ENCODE measurements at places on chromosomes 11 and 22. TPM values are rescaled to one million over a fixed set of nuclear protein-coding genes. Genes with fewer than 3 reads are reported as not detected.
A peak's percentile ranks its signal among the peaks of the same experiment; 100 is the strongest.

DNA sequence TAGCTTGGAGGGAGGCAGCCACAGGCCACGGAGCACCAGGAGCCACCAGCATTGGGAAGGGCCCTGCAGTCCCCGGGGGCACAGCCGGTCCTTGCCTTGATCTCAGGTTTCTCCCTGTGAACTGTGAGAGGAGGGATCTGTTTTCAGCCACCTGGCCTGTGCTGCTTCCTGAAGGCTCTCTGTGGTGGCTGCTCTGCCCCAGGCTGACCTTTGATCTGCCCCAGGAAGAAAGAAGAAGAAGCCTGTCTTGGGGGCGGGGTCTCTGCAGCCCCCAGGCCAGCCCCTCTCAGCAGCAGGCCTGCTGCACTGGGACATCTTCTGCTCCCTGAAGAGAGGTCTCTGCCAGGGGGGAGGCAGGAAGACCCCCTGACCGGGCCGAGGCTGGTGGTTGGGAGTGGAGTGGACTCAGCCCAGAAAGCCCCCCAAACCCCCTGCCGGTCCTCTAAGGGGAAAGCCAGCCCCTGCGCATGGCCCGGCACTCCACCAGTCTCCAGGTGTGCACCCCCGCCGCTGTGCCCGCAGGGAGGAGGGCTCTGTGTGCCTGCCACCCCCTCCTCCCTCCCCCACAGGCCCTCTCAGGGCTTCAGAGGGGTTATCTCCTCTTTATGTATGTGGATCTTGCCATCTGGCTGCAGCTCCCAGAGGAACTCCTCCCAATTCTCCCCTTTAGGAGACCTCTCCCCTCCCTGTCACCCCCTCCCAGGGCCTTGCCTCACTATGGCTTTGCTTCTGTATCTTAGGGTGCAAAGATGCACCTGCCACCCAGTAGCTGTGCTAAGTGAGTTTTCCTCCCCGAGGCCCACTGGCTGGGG, 675.3 kb downstream of the BRD1 start:
- DNase-seq: no peak

- DNase-seq: no peak
Observed at GRCh38 chr11:76625472-76626186, 44.9 kb downstream of the LRRC32 start.

DNA sequence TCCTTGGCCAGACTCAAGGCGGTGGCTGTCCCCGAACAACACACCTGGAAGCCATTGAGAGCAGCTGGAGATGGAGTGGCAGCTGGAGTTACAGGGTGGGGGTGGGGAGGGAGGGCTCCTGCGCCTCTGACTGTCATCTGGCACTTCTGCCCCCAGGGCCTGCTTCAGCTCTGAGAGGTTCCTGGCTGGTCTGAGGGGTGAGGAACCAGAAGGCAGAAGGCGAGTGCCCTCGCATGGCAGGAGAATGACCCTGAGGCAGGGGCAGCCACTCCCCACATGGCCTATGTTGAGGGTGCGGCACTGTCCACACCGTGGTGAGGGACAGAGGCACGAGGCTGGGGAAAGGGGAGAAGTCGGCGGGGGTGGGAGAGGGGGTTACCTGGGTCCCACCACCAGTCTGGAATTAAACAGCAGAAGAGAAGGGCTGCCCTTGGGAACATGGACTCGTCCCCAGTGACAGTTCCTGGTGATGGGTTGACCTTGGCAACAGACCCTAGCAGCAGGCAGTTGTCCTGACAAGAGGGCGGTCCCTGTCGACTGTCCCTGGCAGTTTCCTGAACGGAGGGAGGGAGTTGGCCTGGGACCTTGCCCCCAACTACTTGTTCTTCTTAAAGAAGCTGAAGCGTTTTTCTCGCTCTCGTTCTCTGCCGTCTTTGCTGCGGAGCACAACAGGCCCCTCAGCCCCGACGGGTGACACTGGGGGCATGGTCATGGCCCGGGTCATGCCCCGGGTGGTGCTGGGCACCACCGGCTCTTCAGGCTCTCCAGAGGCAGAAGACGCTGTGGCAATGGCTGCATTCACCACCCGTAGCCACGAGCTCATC, 7.8 kb upstream of the RBM4B start:
- DNase-seq: no peak

GRCh38 chr11:96576383-96576782, 186.6 kb downstream of the JRKL start:
- DNase-seq: no peak

DNA sequence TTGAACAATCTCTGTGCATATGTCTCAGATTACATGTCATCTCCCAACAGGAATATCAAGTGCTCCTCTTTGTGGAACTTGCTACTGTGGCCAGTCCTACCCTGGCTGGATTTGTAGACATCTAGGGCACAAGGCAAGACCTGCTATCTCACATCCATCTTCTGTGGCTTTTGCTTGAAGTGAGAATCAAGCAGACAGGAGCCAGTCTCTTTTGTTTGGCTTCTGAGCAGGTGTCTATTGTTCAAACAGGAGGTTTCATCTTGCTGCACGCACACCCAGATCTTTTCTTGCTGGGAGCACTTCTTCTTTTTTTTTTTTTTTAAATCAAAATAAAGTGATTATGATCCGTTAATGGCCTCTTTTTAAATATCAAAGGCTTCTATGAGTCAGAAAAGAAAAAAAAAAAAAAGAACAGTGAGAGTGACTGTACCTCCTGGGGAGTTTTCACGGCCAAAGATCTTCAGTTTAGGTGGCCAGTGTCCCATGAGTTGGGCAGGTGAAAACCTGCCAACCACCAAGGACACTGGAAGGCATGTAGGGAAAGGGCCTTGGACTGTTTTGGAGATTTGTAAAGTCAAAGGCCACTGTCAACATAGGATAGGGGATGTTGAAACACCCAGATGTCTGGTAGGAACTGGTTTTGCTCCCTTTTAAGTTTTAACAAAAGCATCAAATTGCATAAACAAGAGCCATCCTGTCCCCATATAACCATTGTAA, 78.1 kb downstream of the CD44 start:
- peak; percentile 30 for DNase-seq

DNA sequence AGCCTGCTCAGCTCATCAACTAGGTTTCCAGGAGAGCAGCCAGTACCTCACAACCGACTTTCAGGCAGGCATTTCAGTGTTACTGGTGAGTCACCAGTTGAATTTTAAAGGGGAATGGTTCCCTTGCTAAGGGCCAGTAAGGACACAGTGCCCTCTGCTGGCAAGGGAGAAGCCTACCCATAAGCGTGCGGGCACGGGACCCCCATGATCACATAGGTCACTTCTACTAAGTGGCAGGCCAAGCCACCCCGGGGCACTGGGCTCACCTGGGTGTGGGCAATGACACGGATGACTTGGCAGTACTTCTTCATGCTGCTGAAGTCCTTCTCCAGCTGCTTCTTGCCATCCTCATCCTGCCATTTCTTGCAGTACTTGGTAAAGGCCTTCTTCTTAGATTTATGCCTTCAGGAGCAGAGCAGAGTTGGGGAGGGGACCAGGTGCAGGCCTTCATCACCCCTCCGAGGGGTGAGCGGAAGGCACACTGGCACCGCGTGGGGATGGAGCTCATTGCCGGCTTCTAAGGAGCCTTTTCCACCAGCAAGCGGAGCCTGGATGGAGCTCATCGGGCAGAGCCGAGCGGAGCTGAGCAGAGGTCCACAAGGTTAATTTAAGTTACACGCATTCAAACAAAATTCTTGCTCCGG, 2.9 kb downstream of the RPL3 start:
- DNase-seq: peak; percentile 74

GRCh38 chr11:12540075-12540680, 134.0 kb upstream of the TEAD1 start:
- DNase-seq: no peak

DNA sequence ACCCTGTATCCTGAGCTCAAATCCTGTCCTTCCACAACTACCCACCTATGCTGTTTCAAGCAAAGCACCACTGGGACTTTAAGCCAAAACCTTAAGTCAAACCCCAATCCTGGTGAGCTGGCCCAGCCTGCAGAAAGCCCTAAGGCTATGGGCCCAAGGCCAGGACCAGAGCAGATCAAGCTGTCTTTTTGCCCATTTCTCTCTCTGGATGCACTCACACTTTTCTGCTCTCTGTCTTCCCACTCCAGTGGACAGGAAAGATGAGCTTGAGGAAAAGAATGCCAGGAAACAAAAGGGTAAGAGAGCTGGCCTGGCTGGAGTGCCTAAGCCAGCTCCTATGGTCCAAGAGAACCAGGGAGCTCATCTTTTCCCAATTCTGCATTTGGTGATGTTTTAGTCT, 284.3 kb upstream of the ISX start:
- DNase-seq: no peak

DNA sequence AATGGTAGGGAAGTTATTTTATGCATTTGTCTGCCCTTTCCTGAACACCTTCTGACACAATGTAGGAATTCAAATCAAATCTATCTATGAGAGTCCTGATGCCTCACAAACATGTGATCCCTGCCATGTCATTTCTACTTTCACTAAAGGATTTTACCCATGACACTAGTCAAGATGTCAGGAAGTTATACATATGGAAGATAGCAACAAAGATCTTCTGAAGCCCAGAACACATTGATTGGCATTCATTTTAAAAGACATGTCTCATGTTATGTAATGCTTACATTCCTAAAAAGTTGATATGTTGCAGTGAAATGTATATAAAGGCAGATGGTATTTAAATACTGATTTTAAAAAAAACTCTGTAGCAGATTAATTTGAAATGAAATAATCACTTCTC, 61.5 kb downstream of the FAM76B start:
- DNase-seq: no peak

GRCh38 chr11:122304306-122304705, 188.3 kb upstream of the BLID start:
- DNase-seq: no peak

DNA sequence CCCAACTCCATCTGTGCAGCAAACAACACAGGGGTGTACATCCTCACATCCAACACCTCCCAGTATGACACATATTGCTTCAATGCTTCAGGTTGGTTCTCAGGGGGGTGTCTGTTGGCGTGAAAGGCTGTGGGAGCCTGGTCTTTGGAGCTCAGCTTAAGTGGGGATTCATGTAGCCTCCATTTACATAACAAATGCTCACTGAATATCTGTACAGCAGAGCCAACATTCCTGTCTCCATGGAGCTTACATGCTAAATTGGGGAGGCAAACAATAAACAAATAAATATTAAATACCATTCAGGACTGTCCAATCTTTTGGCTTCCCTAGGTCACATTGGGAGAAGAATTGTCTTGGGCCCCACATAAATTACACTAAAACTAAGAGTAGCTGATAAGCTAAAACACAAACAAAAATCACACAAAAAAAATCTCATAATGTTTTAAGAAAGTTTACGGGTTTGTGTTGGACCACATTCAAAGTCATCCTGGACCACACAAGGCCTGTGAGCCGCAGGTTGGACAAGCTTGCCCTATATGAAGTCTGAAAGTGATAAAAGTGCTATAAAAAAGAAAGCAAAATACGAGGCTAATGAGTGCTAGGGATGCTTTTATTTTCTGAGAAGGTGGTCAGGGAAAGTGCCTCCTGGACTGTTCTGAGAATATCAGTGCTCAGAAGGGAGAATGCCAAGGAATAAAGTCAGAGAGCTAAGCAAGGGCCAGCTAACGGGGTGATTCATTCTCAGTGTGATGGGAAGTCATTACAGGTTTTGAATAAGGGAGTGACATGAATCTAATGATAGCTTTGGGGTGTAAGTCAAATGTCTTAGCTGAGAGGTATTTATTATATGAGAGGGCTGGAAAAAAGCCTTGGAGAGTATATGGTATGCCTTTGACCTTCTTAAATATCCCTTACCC, 41.6 kb downstream of the CD44 start:
- DNase-seq: no peak

DNA sequence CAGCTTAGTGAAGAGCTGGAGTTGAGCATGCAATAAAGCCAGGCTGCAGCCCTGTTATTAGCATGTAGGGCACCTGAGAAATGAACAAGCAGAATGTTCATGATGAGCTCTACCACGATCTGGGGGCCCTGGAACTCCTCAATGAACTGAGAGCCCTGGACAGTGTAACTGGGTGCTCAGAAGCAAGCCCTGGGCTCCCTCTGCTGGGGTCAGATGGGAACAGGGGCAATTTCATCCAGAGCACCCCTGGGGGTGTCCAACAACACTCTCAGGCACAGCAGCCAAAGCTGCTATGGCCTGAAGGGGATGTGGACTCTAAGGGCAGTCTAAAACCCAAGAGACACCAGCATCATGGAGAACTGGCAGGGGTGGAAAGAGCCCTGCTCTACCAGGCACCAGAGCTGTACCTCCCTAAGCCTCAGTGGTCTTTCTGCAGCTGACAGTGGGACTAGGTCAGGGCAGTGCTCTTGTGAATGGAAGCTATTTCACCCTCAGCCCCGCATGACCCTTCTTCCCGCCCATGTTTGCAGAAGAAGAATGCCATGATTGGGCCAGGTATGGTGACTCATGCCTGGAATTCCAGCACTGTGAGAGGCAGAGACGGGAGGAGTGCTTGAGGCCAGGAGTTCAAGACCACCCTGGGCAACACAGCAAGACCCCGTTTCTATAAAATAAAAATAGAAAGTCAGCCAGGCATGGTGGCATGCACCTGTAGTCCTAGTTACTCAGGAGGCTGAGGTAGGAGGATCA, 28.9 kb downstream of the THOC5 start:
- DNase-seq: peak; percentile 11

DNA sequence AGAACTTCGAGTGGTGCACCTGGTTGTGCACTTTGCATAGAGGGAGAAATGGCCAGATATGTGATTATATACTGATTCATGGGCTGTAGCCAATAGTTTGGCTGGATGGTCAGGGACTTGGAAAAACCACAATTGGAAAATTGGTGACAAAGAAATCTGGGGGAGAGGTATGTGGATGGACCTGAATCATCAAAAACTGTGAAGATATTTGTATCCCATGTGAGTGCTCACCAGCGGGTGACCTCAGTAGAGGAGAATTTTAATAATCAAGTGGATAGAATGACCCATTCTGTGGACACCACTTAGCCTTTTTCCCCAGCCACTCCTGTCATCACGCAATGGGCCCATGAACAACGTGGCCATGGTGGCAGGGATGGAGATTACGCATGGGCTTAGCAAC, 48.0 kb upstream of the NARS2 start:
- DNase-seq: no peak

GRCh38 chr22:45845076-45845487, 131.9 kb downstream of the WNT7B start:
- DNase-seq: no peak

DNA sequence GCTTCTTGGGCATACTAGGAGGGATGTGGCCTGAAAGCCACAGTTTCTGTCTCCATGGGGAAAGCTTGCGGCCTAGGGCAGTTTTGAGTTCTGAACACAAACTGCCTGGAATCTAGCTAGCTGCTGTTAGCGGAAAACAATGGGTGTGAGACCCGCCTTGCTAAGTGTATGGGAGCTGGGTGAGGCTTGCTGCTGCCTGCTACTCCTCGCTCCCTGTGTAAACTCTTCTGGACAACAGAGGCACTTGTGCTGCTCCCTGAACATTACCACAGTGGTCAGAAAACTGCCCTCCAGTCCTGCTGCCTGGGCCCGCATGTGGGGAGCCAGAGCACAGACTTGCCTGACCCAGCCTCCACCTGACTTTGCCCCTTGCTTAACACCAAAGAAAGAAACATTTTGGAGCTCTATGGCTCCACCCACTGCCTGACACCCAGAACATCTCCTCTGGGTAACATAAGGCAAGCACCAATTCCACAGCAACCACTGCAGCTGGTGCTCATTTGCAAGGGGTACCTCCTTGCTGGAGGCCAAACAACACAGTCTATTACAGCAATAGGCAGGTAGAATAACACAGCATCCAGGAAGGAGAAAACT, 766.3 kb upstream of the RAG2 start:
- no peak for DNase-seq

Gene C11orf42
- total RNA-seq: not detected

Gene LDHAL6A
- total RNA-seq: not detected

Gene SEPTIN5
- 5.2 TPM for total RNA-seq

Gene SCGB1D2
- not detected for total RNA-seq

Gene RAB3IL1
- total RNA-seq: not detected

Gene CTSD
- 104 TPM for total RNA-seq

Gene RIBC2
- total RNA-seq: 0.67 TPM

All from CD4-positive, CD25-positive, alpha-beta regulatory T cell (primary cell).